IMR-90 (cell line): ENCODE measurements at places on chromosomes 6 and 20. TPM values are rescaled to one million over a fixed set of nuclear protein-coding genes. Genes with fewer than 3 reads are reported as not detected.
A peak's percentile ranks its signal among the peaks of the same experiment; 100 is the strongest.

DNA sequence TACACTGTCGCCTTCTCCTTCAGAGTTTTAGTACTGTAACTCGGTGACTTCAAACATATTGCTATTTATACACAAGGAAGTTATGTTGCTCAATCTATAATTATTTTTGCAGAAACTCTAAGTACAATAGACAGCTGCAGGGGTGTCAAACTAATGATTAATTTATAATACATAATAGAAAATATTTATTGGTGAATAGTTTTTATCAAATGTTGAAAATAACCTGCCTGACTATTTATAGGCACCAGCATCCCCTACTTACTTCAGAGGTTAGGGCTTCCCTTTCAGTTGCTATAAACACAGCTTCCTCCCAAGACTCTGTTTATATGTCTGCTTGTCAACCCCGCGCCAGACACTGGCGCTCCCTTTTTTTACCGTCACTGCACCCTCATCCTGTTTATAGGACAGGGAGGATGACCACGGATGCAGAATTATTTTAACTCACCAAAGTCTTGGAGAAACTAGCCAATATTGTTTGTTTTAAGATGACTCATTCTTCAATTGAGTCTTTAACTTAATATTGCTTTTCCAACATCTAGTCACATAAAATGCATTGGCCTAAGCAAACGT lies 225.0 kb downstream of the ALDH8A1 start:
- peak; percentile 96 for DNase-seq

- DNase-seq: peak; percentile 54
Measured at GRCh38 chr6:44453146-44453545, 65.6 kb downstream of the CDC5L start.

The KCNK15 gene
- not detected in 2 replicates for total RNA-seq

GRCh38 chr6:152277826-152278329 lies 359.3 kb downstream of the SYNE1 start:
- no peak for DNase-seq
